ENCODE measurements at places on chromosomes 11 and 22. TPM values are rescaled to one million over a fixed set of nuclear protein-coding genes. Genes with fewer than 3 reads are reported as not detected.

DNA sequence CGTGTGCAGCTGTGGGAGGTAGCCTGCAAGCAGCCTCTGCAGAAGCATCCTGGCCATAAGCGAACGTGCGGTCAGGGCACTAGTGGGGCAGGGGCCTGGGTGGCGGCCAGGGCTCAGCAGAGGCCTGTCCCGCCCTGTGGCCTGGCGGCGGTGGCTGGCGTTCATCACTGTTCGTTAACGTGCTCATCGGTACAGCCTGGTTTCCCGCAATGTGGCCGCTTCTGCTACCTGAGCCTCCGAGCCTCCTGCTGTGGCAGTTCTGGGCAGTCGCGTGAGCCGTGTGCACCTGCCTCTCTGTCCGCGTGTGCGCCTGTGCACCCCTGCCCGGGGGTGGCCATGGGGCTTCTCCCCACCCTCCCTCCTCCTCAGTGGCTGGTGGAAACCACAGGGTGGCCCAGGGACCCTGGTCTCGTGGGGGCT, 117.9 kb downstream of the KCNQ1OT1 start:
- DNase-seq: no peak

DNA sequence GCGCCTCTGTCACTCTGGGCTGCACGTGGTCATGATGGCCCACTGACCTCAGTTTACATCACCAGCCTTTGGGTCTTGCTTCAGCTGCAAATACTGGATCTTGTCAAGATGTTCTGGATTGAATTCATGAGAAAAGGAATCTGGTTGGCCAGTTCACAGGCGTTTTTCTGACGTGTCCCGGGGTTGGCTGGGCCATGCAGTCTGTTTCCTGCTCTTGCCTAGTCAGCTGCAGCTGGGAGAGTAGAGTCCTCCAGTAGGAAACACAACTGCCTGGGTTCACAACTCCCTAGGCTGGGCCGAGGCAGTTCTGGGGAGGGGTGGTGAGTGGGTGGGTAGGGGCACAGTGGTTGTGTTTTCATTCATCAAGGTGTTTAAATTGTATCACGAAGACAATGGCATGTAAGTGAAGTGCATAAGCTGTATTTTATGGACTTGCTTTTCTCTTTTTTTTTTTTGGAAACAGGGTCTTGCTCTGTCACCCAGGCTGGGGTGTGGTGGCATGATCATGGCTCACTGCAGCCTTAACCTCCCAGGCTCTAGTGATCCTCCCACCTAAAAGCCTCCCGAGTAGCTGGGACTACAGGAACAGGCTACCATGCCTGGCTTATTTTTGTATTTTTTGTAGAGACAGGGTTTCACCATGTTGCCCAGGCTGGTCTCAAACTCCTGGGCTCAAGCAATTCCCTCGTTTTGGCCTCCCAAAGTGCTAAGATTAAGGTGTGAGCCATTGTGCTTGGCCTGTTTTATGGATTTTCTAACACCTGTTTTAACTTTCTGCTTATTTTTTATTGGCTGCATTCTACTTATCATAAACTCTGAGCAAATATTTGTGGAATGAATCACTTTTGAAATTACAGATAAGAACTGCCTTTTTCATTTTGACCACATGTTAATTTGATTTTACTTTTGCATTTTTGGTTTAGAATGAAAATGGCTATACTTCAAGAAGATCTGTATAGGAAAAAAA, 54.0 kb upstream of the PITPNB start:
- no peak for DNase-seq

- DNase-seq: no peak
Measured at GRCh38 chr11:13052130-13052571, 43.0 kb downstream of the RASSF10 start.

The CASP5 gene
- not detected for polyA plus RNA-seq

- DNase-seq: no peak
Measured at GRCh38 chr22:20402960-20403778, 9.2 kb downstream of the ZNF74 start.

The RBMXL2 gene
- 0.10 TPM for polyA plus RNA-seq

DNA sequence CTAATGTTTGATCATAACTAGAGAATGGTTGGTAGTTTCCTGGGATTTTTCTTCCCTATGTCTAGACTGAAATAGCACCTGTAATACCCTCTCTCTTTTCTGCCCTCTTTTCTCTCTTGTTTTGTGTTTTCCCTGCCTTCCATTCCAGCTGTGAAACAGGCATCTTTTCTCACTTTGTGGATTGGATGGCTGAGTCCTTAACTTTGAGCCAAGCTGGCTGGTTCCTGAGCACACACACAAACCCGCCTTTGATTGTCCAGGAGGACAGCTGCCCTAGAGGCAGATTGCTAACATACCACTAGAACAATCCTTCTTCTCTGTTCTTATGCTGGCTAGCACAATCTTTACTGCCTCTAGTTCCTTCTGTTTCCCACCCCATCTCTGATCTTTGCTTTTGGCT, 17.7 kb downstream of the CTNND1 start:
- no peak for DNase-seq

The KRTAP5-8 gene
- polyA plus RNA-seq: 0.23 TPM

The OR10D3 gene
- not detected for polyA plus RNA-seq

The LRP4 gene
- polyA plus RNA-seq: 30.5 TPM

The RTN4RL2 gene
- 2.3 TPM for polyA plus RNA-seq

DNA sequence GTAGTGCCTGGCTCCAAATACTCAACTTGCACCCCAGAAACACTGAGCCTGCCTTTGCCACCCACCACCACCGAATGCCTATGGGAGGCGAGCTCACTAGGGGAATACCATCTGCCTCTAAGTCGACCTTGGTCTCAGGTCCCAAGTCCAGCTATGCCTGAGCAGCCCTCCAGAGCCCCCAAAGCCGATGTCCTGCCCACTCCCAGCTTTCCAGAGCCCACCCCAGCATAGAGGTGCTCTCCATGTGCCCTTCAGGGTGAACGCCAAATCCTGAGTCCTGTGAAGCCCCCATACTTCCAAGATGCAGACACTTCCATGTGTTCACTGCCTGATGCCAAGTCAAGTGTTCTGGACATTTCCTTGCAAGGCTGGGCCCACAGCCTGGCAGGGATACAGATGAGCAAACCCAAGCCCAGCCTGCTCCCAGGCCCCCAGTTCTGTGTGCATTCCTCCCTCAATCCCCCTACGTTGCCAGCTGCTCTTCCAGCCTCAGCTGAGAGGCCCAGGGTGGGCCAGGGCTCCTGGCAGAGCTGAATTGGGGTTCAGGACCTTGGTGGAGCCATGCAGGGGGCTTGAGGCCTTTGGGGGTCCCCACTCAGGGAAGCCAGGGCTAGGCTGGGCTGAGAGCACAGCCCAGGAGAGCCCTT, 2.6 kb upstream of the KMT5B start:
- no peak for DNase-seq

The FAM181B gene
- polyA plus RNA-seq: 3.3 TPM

DNA sequence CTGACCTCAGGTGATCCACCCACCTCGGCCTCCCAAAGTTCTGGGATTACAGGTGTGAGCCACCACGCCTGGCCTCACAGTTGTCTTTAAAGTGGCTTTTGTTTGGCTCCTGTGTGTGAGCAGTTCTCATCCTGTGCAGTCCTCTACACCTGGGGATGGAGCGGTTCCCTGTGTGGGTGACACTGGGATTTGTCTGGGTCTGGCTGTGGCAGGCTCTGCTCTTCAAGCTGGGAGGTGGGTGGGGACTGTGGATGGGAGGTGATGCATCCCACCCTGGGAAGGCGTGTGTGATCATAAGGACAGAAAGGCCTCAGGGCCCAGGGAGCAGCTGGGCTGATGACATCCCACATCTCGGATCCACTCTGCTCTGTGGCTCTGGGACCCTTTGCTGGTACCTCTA, 1266.8 kb downstream of the BRD1 start:
- no peak for DNase-seq

- no peak for DNase-seq
Measured at GRCh38 chr11:93622043-93622442, 39.4 kb upstream of the CEP295 start.

- DNase-seq: no peak
Measured at GRCh38 chr11:57474017-57474802, 13.9 kb downstream of the RTN4RL2 start.

- peak; percentile 25 for DNase-seq
Measured at GRCh38 chr11:61828629-61829407, 718 bp downstream of the FADS2 start.

The OR4A47 gene
- not detected for polyA plus RNA-seq

The CNTF gene
- 1.8 TPM for polyA plus RNA-seq

- DNase-seq: peak; percentile 23
Measured at GRCh38 chr11:113796663-113797259, 17.2 kb downstream of the CLDN25 start.

GRCh38 chr11:124737638-124738305, 2.0 kb upstream of the NRGN start:
- DNase-seq: no peak

GRCh38 chr11:12411806-12412727, 34.7 kb downstream of the PARVA start:
- DNase-seq: no peak

The CLDN5 gene
- polyA plus RNA-seq: 40.7 TPM

GRCh38 chr22:20014526-20015186, 2.0 kb downstream of the ARVCF start:
- no peak for DNase-seq

GRCh38 chr11:128942817-128943427, at the start of gene TP53AIP1:
Gene TP53AIP1 (minus strand): TSS chr11:128942871. CDS start chr11:128937818, 5,053 bp downstream.
- no peak for DNase-seq
